Endothelial cell (in vitro differentiated cells): ENCODE measurements at places on chromosomes 11 and 22.

GRCh38 chr22:46732513-46732912 lies 5.5 kb downstream of the CERK start:
- no peak for DNase-seq

DNA sequence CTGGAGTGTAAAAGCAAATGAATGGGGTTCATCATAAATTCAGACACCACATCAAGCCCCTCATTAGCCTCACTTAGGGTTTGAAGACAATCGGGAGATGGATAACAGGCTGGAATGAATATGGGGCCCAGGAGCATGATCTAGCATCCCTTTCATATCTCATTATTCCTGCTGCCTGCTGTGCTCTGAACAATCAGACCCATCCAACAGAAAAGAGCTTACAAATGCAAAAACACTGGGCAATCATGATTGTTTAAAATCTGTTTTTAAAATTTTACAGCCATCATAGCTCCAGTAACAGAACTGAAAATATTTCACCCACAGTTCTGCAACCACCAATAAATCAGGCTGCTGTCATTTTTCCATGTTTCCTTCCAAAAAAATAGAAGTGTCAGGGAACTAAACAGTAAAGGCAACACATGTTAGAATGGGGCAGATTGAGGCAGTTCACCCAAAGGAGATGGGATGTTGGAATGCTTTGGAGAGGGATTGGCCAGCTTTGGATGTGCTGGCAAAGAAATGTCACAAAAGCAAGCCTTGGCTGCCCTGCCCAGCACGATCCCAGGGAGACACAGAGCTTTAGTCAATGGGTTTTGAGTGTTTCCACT lies 47.8 kb upstream of the BMAL1 start:
- no peak for DNase-seq

- DNase-seq, result no peak
Observed at GRCh38 chr11:109140857-109141515, 281.0 kb upstream of the C11orf87 start.

DNA sequence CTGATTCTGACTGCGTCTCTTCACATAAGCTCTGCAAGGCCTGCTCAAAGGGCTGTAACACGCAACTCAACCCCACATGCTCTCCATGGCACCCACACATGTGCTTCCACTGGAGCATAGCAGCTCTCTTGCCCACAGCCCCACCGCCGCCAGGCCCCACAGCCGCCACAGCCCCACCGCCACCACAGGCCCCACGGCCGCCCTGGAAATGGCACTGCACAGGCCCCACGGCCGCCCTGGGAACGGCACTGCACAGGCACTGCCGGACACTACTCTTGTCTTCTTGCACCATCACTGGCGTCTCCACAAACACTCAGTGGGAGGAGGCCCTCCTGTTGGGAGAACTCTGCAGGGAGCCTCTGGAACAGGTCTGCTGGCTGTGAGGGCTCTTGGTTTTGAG lies 8.6 kb downstream of the MOB2 start:
- DNase-seq, result no peak

GRCh38 chr11:131464461-131464860 lies 94.0 kb downstream of the NTM start:
- DNase-seq, result no peak

DNA sequence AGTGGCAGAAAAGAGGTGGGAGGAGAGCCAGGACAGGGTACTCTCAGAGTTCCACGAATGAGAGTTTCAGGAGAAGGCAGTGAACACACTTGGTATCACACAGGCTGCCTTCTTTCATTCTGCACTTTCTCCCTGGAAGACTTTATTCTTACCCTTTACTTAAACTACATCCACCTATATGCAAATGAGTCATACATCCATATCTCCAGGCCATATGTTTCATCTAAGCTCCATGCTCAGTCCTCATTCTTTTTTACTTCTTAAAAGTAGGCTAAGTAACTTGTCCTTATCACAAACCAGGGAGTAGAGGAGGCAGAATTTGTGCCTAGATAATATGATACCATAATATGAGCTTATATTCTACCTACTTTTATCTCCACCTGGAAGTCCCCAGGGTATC lies 6.2 kb upstream of the HYLS1 start:
- no peak for DNase-seq

- DNase-seq, result no peak
Observed at GRCh38 chr11:68688881-68689280, 4.5 kb downstream of the GAL start.
